ENCODE measurements at places on chromosomes 2 and 18.
A peak's percentile ranks its signal among the peaks of the same experiment; 100 is the strongest.

DNA sequence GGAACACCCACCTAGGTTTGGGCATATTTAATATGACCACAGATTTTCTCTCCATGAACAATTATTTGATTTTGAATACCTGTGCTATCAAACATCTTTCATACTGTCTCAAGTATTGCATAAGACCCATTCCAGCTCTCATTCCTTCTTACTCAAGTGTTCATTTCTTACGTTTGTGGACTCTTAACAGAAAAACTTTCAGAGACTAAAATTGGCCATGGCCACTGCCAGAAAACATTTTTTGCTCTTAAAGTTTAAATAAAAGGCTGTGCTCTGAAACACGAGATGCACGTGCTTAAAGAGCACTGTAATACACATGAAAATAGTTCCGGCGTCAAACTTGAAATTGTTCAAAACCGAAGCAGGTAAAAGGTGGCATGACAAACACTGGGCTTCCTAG lies 89.3 kb downstream of the LIMS1 start:
- DNase-seq = no peak

DNA sequence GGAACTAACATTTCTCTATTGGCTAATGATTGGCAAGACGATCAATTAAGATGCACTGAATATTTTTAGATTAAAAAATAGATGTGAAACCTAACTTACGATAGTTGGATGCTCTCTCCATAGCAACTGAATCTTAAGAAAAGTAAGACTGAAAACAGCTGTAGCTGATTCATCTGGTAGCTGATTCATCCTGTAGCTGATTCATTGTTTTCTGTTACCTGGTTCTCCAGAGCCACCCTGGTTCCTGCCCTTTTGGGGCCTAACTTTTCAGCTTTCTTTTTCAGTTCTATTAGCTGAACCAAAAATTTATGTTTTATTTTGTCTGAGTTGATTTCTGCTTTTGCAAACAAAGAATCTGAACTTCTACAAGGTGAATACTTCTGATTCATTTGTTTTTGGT lies 22.7 kb upstream of the SPR start:
- peak; percentile 87 for DNase-seq

DNA sequence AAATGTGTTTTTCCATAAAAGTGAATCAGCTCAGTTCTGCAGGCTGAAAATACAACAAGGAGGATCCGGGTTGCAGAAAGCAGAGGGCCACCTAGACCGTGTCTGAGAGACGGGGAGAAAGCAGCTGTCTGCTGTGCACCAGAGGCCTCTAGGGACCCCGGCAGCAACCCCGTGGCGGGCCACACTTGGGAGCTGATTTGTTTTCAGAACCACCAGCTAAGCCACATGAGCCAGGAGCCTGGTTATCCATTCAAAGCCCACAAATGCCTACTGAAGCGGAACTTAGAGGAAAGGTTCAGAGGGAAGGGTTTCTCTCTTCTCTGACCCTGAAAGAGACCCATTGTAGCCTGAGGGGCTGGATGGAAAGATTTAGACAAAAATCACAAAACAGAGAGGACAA lies 28.4 kb upstream of the ID2 start:
- DNase-seq = no peak

- DNase-seq = no peak
Measured at GRCh38 chr18:52118684-52119083, 221.3 kb upstream of the DCC start.

DNA sequence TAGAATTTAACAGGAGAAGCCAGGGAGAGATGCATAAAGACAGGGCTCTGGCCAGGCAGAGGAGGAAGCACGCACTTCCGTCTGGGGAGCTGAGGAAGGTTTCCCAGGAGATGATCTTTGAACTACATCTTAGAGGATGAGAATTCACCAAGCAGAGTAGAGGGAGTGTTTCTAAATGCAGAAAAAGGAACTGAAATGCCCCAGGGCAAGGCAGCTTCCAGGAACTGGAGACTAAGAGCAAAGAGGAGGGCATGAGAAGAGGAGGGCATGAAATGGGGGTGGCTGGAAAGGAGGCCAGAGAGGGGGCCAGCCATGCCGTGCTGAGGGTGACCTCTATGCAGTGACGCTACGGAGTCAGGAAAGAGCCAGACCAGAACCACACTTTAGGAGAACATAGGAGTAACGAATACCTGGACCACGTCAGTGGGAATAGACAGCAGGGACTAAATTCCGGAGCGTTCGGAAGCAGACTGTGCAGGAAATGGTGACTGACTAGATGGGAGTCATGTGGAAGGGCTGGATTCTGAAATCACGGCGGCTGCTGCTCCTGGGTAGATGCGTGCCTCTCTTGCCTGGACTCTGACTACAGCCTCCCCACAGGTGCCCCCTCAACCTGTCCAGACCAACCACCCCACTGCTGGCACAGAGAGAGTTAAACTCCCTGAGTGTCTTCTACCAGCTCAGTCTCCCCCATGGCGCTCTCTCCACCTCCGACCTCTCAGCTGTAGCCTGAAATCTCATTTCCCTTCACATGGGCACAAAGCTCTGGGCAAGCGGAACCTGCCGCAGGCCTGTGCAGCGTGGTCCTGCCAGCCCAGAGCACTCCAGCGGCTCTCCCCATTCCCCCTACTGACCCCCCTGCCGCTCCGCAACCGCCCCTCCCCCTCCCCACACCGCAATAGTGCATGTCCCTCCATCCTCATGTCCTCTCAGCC lies 87.0 kb upstream of the RTN4 start:
- no peak for DNase-seq

- no peak for DNase-seq
Measured at GRCh38 chr2:104851291-104852089, 2.4 kb upstream of the POU3F3 start.

DNA sequence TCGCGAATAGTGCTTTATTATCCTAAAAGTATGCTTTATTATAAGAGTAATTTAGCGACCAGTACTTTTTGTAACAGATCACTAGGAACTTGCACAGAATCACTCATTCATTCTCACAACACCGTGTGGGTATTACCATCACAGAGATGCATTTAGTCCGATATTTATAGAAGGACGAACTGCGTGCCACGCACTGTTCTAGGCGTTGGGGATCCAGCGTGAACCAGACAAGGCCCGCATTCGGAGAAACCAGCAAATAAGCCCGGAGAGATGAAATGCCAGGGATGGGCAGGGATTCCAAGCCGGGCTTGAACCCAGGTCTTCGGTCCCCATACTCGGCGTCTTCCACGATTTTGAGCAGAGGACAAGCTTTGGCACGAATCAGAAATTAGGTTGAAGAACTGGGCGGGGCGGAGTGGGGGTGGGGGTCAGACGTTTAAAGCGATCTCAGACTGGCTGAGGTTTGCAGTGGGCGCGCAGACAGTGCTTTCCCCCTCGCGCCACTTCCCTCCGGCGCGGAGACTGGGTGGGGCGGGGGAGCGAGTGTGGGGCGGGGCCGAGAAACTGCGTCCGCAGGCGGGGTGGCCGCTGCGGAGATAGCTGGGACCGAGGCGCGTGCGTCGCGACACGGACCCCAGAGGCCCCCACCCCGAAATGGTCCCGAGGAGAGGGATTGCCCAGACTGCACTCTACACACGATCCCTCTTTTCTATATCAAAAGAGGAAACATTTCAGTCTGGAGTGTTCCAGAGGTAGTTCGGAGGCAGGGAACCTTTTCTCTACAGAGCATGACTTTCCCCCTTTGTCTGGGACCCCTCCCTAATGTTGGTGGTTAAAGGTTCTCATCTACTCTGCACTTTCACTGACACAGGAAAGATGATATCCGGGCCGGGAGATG lies 1.1 kb upstream of the CXCR4 start:
- no peak for DNase-seq

GRCh38 chr18:11027862-11028261 lies 121.5 kb downstream of the PIEZO2 start:
- no peak for DNase-seq

DNA sequence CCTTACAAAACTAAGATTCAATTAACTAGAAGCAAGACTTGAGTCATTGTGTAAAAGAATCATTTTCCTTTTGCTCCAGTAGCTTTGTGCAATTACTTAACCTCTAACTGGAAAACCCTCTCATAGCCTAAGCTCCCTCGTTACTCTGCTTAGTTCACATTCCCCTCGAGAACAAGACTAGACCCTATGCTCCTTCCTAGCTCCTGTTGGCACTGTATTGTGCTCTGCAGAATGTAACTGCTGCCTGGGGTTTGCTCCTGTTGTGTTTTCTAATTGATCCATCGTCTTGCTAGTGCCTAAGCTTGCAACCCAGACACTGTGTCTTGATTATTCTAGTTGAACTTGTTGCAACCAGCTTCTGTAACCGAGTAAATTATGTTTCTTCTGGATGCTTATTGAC lies 347.0 kb downstream of the ZNF804A start:
- DNase-seq = no peak

- DNase-seq = no peak
Measured at GRCh38 chr2:85606116-85606455, 3.6 kb upstream of the TMEM150A start.

DNA sequence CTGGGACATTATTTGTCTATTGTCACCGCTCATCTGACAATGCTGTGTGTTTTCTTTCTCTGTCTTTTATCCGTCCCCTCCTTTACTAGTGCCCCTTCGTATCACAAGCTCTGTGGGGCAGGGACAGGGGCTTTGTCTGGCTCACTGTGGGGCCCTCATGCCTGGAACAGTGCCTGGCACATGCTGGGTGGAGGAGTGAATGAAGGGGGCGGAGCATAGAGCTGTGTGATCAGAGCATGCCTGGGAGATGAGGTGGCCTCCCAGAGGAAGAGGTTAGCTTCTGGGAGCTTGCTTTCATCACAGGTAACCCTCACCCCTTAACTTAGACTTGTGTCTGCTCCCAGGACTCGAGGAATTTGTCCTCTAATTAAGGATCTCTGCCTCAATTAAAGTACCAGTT lies 16.4 kb downstream of the MTCL1 start:
- peak; percentile 68 for DNase-seq

DNA sequence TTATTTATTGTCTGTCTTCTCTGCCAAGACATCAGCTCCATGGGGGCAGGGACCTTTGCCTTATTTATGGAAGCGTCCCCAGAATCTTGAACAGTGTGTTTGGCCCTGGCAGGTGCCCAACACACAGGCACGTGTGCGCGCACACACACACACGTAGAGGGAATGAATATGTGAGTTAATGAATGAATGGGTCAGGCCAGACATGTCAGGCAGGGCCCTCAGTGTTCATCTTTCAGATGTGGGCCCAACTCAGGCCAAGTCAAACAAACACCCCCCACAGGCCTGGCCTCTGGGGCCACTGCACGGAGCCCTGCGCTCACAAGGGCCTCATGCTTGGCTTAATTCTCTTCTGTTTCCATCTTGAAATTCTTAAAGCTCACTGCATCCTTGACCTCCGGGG lies 54.1 kb downstream of the DYSF start:
- no peak for DNase-seq

DNA sequence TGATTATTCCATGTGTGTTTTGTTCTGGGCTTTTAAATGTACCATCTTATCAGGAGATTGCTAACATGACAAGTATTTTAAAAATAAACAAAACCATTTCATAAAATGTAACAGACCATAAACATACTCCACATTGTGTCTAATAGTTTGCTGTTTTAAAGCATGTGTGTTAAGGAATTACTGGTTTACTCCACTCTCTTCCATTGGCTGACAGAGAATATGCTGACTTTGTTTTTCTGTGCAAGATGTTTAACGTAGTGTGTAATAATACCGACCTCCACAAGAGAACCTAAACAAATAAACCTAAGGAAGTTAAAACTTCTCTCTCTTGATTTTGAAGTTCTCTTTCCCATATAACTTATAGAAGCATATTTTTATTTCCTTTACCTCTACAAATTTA lies 17.0 kb upstream of the TMEM18 start:
- DNase-seq = peak; percentile 18

DNA sequence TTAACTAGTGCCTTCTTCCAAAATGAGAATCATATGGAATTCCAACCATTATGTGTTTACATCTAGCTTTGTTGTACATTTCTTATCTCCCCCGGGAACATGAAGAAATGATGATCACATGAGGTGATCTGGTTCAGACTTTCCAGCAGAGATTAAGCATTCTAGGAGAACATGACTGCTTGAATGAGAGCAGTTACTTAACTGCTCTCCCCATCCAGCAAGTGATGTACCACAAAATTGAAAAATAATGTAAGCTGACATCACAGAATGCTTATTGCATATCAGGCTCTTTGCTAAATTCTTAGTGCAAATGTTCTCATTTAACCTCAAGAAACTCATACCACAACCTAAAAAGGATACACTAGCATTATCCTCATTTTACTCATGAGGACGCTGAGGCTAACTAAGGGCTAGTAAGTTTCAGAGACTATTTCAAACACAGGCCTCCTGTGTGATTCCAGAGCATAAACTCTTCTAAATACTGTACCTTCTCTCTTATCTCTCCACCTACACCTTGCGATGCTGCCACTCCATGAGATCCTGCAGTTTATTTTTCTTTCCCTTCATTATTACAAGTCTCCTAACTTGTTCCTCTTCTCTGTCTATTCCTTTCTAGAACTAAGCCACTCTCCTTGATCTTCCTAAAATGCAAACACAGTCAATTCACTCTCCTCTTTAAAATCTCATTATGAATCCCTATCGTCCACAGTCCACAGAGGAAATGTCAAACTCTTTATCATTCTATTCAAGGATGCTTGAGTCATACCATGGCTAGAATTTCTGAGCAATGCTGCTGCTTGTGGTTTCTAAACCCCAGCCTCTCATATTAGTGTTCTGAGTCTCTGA lies 1224.8 kb upstream of the ZEB2 start:
- DNase-seq = peak; percentile 92

DNA sequence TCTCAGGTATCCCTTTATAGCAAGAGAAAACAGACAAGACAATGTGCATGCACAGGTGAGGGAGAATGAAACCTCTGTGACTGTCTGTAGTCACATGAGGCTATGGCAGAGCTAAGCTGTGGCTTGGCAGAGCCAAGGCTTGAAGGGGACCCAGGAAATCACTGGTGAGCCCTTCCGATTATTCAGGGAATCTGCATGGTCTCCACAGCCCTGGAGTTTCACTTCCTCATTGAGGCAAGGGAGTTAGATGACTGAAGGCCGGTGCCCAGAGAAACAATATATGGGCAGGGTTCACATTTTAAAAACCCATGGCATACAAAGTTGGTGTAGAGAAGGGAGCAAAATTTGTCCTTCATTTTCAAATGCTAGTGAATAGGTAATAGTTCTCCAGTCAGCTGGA lies 144.4 kb upstream of the REV1 start:
- no peak for DNase-seq

- peak; percentile 28 for DNase-seq
Measured at GRCh38 chr2:74502147-74502719, 2.8 kb upstream of the LBX2 start.

DNA sequence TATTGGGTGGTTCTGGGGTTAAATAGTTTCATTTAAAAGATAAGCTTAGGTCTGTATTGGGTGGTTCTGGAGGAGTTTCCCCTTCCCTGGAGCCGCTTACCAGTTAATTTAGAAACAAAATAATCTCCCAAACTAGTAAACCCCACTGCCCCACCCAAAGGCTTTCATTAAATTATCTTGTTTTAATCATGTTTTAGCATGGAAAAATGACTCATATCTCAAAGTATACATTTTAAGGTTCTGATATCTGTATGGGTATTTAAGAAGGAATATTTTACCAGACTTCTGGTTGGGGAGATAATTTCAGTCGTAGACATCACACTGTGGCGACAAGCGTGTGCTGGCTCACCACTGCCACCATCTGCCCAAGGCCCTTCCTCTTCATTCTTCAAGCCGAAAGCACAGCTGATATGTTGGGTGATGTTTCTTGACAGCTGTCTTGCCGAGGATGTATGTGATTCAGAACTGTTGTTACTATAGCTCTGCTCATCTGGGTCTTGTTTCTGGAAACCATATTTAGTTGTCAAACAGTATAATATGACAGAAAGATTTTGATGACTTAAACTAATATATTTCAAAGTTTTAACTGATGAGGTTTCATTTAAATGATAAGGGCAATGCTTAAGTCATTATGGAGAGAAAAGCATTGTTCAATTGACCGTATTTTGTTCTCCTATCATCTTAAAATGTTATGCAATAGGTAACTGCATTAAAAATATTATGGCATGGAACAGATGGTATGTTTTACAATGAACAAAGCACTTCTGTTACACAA lies 5.1 kb downstream of the FIGLA start:
- DNase-seq = peak; percentile 27

All from cardiac fibroblast (primary cell).